ENCODE measurements at places on chromosomes 1 and 21.

DNA sequence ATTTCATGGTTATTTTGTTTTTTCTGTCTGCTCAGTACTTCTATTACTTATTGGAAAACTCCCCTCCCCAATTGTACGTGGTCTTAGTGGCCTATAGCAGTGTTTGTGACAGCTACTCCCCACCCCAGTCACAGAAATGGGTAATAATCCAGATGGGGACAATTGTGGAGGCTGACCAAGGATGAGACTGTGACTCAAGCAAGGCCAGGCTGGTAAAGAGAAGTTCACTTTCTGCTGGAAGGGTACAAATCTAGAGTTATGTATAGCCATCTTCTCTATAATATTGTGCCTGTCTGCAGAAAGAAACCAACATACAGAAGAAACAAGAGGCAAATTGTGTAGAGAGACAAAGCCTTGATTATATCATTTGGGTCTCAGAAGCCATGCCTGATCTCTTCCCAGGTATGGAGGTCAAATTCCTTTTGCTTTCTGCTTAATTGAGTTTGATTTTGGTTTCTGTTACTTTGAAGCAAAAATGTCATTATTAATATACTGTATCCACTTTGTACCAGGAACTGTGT lies 270.4 kb downstream of the HLX start:
- no peak for DNase-seq

DNA sequence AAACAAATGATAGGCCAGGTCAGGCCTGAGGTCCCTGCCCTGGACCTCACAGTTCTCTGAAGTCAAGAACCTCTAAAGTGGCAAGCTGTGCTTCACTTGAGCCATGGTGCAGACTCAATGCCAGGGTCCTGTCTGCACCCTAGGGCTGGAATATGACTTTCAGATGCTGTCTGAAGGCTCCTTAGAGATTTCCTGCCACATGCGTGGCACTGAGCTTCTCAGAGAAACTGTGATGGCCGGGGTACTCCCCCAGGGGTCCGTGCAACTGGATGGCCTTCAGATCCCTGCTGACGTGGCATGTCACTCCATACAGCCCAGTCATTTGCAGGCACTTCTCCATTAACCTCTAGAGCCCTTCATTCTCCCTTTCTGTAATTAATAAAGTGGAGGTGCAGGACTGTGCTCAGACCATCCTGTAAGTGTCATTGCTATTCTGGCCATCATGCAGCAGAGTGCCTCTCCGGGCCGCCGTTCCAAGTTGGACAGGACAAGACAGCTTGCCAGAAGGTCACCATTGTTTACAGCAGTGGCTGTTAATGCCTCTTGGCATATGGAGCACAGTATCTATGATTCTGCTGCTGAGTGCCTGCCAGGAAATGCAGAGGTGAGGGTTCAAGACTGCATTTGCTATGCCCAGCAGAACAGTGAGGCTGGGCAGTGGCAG lies 205.1 kb upstream of the COA6 start:
- no peak for DNase-seq

- no peak for DNase-seq
Measured at GRCh38 chr1:4736254-4736653, 81.8 kb downstream of the AJAP1 start.

DNA sequence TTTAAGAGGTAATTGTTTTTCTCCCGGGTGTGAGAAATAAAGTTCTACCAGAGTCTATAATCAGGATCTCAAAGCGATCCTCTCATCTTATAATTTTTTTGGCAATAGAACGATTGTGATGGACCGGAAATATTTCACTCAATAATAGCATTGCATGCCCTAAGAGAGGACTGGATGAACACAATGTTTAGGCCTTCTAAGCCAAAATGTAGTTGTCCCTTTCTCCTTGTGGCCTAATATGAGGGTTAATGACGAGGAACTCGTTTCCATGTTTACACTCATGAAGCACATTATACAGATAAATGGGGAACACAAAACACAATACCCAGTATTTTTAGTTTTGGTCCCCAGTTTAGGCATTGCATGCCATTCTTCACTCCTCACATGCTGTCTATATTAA lies 5.9 kb downstream of the TBX15 start:
- no peak for DNase-seq

GRCh38 chr1:83641206-83641658 lies 357.7 kb downstream of the TTLL7 start:
- no peak for DNase-seq

DNA sequence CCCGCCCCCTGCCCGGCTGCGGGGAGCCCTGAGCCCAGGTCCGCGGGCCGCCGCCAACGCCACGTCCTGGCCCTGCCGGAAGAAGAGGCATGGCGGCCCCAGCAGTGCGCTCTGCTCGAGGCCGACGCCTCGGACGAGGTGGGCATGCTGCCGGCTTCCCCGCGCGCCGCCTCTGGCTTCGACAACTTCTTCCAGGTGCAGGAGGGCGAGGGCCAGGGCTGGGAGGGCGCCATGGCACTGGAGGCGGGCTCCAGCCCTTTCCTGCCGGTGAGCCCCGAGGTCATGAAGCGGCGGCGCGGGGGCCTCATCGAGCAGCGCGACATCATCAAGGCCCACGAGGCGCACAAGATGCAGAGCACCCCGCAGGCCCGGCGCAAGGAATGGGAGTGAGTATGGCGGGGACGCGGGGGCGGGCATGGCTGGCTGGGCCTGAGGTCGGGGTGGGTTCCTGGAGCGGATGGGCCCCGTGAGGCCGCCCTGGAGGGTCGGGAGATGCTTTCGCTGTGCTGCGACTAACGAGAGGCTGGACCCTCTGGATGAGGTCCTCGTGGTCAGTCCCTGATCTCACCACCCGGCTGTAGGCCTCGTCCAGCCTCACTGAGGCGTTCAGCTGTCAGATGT lies 70.0 kb upstream of the CACNA1E start:
- DNase-seq: no peak

DNA sequence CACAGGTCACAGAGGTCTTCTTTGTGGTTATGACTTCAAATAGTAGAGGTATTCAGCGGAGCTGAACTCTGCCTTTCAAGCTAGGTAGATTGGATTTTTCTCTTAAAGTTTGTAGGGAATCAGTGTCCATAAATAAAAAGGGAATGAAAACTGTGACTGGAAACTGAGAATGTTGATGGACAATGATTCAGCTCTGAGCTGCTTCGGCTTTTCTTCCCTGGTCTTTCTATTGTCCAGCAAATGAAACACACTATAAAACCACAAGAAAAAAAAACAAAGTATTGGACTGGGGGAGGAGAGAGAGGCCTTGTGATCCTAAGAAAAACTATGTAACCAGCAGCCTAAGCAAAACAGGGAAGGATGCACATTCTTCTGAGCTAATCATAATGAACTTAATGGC lies 11.1 kb downstream of the TNNI3K start:
- DNase-seq: no peak

DNA sequence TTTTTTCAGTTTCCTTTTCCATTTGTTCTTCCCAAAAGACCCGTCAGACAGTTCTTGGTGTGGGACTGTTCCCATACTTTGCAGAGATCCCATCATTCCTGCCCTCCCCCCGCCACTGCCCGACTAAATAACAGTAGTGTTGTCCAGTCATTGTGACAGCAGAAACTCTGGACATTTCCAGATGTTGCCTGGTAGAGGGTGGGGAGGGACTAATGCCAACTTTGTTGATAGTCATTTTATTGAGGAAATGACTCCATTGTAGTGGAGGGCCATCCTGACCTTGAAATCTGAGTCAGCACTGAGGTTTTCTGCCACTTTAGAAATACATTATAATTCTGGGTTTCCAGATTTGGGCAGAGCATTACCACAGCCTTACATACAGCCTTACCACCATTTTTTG lies 85.4 kb downstream of the CEP350 start:
- no peak for DNase-seq

DNA sequence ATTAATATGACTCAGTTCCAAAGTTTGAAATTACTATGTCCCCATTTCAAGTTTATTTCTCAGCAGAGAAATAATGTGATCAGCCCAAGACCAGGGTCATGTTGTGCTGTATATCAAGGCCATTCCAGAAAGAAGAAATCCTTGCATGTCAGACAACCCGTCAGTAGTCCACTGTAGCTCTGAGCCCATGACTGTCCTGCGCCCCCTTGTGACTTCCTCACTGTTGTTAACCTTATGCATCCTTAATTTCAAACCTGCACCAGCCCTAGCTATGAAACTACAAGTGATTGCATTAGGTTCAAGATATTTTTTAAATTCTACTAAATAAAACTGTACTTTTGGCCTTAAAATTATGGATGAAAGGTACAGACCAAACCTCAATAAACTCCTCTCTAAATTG lies 133.0 kb downstream of the LRRC7 start:
- DNase-seq: no peak

DNA sequence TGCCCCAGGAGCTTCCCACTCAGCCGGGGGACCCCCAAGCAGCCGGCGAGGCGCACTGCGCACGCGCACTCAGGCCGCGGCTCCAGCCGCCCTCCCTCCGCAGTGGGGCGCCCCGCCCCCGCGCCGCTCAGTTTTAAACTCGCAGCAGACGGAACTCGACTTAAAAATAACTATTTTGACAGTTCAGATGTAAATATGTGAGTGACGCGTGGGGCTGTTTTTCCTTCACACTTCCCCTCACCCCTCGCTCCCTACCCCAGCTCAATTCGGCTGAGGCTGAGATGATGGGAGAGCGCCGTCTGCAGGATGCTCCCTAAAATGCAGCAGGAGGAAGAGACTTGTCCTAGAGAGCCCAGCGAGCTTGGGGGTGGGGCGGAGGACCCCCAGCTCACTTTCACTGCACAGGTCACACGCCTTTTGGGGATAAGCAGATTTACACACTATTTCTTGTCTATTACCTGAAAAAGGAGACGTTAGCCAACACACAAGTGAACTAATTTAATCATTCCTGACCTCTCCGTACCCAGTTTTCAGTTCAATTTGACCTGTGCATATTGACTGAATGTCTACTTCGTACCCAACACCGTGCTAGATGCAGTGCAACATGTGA lies 8.9 kb upstream of the LEMD1 start:
- DNase-seq: peak; percentile 33

- DNase-seq: no peak
Measured at GRCh38 chr1:81804312-81804711, 3.6 kb downstream of the ADGRL2 start.

DNA sequence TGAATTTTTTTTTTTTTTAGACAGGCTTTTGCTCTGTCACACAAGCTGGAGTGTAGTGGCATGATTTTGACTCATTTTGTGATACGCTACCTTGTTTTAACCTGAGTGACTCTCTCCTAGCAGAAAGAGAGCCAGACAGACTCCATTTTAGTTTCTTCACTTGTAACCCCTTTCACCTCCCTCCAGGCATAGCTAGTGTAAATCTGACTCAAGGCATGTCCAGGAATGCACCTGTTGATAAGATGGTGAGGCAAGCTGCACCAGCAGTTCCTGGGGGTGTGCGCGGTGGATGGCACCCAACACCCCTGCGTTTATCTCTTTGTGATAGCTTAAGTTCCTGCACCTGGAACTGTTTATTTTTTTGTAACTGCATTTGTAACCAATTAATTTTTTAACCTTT lies 4.7 kb upstream of the PHACTR4 start:
- DNase-seq: no peak

DNA sequence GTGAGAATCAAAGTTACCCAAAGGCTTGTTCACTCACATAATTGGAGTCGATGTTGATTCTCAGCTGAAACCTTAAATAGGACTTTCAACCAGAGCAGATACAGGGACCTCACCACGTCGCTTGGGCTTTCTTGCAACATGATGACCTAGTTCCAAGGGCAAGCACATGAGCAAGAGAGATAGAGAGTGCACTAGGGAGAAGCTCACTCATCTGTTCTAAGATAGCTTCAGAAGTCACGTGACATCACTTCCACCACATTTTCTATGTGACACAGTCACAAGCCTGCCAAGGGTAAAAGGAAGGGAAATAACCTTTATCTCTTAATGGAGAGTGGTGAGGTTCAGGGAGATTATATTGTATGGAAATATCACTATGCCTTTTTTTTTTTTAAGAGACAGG lies 470.1 kb upstream of the PLXNA2 start:
- no peak for DNase-seq

- DNase-seq: no peak
Measured at GRCh38 chr1:153417136-153417888, 992 bp downstream of the S100A7A start.

DNA sequence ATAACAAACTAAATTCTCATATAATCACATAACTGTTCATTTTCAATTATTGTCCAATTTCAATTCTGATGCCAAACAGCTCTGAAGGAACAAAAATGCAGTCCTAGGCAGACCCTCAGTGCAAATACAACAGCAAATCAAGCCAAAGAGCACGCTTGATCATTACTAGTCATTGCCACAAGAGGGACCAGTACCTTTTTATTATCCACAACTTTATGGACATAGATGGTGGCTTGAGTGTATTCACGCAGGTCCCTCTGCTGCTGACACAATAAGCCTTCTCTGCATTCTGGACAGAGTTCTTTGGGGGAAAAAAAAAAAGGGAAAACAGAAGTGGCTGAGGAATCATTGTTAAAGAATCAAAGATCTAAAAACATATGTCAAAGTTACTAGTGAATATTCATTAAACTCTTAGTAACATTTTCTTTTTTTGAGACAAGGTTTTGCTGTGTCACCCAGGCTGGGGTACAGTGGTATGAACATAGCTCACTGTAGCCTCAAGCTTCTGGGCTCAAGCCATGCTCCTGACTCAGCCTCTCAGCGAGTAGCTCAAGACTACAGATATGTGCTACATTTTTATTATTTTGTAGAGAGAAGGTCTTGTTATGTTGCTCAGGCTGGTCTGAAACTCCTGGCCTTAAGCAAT lies 34.3 kb upstream of the RAP1GAP start:
- DNase-seq: no peak

DNA sequence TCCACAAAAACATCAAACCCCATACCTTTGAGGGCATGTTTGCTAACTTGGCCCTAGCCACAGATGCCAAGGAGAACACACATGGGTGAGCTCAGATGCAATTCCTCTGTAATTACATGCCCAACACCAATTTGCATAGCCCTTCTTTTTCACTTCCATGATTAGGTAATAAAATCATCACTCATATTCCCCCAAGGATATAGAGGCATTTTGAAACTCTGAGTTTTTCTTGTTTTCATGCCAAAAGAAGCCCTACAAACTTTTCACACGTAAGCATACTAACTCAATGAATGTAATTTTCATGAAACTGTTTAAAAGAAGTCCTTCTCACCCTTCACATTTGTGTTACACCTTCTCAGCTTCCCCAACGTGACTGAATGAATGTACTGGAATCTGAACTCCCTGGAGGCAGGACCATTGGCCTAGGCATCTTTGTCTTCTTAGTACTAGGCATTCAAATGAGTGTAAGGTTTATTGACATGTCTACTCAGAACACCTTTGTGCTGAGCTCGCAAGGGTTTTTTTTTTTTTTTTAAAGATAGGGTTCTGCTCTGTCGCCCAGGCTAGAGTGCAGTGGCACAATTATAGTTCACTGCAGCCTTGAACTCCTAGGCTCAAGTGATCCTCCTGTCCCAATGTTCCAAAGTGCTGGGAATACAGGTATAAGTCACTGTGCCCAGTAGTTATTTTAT lies 31.0 kb downstream of the FBXO42 start:
- no peak for DNase-seq

DNA sequence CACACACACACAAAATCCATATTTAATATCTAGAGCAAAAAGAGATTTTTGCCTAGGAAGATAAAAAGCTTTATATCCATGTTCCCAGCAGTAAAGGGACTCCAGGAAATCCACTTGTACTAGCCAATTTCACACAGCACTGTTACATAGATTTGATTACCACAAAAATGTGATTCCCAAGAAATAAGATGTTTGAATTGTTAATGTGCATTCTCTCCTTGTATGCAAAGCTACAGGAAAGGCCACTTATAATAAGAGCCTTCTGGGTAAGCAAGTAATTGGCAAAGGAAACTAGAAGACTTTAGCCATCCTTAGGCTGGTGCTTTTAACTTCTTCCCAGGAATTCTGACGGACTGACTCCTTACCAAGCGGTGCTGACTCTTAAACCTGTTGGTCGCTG lies 89.3 kb downstream of the LBR start:
- no peak for DNase-seq

- no peak for DNase-seq
Measured at GRCh38 chr1:33410091-33410701, 20.7 kb downstream of the PHC2 start.
